ENCODE measurements at places on chromosomes 6 and 20.
A peak's percentile ranks its signal among the peaks of the same experiment; 100 is the strongest.

DNA sequence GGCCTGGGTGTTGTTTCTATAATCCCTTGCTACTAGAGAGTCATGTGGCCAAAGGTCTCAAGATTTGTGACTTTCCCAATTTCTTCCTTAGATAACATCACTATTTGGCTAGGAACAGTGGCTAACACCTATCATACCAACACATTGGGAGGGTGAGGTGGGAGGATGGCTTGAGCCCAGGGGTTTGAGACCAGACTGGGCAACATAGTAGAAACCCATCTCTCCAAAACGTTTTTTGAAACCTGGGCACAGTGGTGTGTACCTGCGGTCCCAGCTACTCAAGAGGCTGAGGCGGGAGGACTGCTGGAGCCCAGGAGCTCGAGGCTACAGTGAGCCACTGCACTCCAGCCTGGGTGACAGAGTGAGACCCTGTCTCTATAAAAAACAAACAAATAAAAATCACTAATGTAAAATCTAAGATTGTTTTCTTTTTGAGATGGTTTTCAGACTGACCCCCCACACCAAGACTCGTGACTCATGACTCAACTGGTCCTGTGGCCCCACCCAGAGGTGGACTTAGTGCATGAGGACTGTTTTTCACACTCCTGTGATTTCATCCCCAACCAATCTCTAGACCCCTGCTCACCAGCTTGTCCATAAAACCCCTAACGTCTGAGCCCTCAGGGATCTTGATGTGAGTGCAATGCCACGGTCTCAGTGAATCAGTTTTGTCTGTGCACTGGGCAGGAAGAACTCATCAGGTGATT is 48.3 kb upstream of the KIF16B start:
- no peak for DNase-seq

DNA sequence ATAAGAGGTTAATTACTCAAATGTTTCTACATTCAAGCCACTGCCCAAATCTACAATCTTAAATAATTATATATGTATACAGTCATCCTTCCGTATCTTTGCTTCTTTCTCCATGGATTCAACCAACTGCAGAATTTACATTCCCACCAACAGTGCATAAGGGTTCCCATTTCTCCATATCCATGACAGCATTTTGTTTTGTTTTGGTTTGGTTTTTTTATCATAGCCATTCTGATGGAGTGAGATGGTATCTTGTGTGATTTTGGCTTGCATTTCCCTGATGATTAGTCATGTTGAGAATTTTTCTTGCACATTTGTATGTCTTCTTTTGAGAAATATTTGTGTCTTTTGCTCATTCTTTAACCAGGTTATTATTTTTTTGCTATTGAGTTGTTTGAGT is 198.5 kb downstream of the C6orf118 start:
- no peak for DNase-seq

GRCh38 chr6:117306227-117306790 is 41.0 kb downstream of the VGLL2 start:
- DNase-seq, result no peak

DNA sequence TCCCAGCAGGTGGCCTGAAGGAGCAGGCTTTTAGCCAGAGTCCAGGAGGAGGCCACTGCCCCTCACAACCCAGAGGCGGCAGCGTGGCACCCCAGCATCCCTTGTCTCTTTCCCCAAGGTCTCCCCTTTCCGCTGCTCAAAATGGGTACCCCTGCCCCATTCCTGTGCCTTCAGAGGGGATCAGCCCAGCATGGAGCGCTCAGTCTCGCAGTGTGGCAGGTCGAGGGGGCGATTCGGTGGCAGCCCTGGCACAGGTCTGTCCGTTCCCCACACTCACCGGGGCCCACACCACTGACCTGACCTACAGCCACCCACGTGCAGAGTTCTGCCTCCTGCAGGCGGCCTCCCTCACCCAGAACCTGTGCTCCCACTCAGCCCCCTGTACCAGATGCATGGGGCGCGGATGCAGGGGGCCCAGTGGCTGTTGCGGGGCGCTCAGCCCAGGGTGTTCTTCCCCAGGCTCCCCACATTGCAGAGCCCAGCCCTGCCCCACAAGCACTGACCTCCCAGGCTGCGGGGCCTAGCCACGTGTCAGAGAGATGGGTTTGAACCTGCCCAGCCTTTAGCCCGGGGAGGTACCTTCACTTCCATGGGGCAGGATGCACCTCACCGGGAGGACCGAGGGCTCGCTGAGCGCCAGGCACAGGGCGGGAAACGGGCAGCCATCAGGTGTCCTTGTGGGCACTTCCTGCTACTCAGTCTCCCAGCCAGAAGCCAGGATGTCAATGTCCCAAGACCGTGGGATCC is 41.8 kb downstream of the DSTN start:
- DNase-seq, result no peak

GRCh38 chr20:62655282-62656196 is 13.2 kb downstream of the SLCO4A1 start:
- DNase-seq, result peak; percentile 29

DNA sequence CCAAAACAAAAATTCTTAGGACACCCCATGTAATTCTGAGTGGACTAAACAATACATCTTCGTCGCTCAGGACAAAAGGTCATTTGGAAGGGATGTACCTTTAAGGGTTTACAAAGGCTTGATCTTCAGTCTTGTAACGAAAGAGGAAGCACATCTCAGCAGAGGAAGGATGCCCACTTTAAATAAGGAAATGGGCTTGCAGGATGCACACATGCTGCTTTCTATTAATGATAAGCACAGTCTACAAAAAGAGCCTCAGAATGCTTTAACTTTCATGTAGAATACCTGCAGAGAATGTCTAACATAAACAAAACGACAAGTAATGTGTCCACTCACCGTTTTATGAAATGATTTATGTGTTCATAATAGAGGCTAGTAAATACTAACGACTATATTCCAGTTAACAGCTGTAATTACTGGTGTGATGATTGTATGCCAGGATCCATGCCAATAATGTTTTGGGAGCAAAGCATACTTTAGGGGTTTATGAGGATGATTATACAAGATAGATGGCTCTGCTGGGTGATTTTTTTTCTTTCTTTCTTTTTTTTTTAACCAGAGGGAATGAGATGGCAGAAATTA is 216.9 kb downstream of the GMDS start:
- no peak for DNase-seq

DNA sequence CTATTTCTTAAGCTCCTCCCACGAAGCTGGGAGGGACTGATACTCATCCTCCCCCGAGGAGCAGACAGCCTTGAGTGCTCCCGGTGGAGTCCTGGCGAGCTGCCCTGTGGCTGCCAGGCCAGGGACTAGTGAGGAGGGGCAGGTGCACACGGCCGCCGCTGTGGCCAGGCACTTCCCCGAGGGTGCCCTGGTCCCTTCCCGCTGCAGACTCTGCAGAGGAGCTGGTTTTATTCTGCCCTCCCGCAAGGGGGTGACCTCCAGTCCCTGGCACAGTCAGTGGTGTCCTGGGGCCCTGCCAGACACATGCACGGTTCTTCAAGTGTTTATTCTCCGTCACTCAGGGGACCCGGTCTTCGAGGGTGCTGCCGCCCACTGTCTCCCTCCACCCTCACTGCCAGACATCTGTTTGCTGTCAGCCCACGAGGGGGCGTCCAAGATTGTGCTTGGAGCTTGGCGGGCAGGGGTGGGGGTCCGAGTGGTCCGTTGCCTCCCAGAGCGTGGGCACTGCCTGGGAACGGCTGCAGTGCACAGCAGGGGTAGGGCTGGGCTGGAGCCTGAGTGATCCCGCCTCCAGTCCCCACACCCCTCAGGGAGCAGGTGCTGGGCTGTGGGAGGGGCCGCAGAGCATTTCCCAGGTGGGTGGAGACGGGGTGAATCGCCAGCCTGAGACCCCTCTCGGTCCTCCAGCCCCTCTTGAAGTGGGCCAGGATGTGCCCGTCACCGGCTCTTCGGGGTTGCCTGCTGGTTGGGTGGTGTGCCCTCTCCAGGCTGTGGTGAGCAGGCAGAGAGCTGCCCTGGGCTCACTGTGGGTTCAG is 3.1 kb upstream of the CABLES2 start:
- peak; percentile 80 for DNase-seq

DNA sequence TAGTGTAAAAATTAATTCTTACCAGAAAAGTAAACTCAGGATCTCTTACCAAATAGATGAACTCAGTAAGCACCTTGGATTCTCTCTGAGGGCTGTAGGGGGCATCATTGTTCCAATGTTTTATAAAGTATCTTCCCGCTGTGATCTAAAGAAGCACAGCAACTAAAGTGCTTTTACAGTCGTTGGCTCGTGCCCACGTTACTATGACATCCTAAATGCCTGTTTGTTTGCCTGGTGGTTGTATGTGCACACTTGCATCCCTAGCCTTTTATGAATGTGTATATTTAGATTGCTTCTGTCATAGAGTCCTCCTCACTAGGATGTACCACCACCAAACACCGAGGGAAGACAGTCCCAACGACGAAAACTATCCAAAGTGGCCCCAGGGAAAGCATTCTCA is 34.5 kb downstream of the SLX4IP start:
- DNase-seq, result peak; percentile 9

- peak; percentile 5 for DNase-seq
Measured at GRCh38 chr6:91523511-91523910, 936.6 kb upstream of the MAP3K7 start.

Data from NCI-H2171 treated with DMSO at 0.1 percent for 48 hours (cell line).